A549 (cell line): ENCODE measurements at places on chromosomes 12 and 14. TPM values are rescaled to one million over a fixed set of nuclear protein-coding genes. Genes with fewer than 3 reads are reported as not detected.
A peak's percentile ranks its signal among the peaks of the same experiment; 100 is the strongest.

DNA sequence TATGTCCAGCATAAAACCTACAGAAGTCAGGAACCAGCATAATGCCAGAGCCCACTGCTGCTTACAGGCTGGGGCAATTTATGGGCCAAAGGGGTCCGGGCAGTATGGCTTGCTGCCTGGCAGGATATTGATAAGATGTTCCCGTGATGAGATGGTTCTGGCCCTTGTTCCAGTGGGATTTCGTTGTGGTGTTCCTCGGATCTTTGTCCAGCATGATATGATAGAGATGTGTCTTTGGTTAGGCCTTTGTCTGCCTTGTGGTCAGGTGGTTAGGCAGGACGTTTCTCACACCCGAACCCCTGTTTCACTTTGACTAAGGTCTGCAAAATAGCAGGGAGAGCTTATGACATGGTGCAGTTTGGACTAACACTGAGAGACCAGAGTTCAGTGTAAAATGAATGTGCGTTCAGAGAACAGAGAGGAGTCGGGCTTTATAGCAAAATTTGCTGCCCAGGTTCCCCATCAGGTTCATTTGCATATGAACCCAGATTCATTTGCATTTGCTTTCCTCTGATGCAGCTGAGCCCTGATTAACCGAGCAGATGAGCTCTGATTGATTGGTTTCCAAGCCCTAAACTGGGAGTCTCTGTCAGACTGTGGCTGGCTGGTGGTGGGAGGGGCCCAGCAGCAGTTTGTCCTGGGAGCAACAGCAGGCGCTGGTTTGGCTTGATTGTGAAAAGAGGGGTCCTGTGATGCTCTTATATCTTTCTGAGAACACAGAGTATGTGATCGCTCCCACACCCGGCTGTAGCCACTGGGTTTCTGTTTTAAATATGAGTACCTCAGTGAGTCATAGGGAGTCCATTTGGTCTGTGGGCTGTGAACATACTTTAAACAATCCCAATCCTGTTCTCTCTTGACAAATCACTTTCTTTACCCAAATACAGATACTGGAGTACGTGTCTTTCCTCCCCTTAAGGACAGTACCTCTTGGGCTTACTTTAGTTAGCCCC, 156.3 kb upstream of the PZP start:
- DNase-seq: no peak

DNA sequence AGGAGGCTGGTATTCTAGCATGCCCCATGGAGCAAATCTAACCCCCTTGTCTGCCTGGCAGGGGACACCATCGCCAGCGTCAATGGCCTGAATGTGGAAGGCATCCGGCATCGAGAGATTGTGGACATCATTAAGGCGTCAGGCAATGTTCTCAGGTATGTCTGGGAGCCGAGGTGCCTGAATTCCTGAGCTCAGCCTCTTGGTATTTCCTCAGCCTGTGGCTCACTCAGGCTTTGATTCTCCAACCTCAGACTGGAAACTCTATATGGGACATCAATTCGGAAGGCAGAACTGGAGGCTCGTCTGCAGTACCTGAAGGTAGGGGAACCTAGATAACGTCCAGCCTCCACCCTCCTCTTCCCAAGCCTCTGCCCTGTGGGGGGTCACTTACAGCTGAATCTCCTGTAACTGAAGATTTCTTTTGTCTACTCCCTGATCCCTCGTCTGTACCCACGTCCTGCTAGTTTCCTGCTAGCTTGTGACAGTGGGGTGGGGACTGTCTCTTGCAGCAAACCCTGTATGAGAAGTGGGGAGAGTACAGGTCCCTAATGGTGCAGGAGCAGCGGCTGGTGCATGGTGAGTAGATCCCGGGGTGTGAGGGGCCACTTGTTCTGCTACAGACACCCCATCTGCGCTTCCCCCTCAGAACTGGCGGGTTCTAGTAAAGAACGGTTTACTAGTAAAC, 7.0 kb downstream of the TAMALIN start:
- DNase-seq: no peak

DNA sequence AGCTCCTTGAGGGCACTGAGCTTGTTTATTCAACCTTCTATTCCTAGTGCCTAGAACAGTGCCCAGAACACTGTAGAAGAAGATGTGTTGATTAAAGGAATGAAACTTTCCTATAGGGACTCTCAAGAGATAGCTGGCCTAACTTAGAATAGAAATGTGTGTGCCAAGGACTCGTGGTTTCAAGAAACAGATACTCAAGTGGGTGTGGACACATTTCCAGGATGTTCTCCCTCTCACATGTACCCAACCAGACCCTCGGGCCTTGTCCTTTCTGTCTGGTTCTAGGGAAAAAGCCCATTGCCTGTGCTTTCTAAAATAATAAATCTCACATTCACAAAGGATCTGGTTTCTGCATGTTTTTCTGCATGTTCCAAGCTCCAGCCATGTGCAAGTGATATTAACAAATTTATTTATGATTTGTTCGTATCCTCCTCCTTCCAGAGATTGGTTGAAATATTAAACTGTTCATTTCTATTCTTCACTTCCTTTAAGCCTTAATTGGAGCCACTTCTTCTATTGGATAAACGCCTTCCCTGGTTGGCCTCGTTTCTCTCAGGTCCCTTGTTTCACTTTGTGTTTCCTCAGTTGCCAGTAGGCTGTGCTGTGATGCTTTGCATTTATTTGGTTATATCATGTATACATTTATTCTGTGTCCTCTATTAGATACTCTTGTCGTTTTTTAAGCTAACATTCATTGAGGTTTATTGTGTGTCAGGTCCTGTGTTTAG, 89.8 kb downstream of the CRADD start:
- DNase-seq: peak; percentile 66

DNA sequence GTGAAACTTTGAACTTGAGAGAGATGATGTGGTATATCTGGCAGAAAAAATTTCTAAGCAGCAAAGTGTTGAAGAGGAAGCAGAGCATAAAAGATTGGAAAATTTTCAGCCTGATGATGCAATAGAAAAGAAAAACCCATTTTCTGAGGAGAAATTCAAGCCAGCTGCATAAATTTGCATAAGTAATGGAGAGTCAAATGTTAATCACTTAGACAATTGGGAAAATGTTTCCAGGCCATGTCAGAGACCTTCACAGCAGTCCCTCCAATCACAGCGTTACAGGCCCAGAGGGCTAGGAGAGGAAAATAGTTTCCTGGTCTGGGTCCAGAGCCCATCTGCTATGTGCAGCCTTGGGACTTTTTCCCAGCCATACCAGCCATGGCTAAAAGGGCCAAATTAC, 469.0 kb upstream of the FOXG1 start:
- DNase-seq: no peak

DNA sequence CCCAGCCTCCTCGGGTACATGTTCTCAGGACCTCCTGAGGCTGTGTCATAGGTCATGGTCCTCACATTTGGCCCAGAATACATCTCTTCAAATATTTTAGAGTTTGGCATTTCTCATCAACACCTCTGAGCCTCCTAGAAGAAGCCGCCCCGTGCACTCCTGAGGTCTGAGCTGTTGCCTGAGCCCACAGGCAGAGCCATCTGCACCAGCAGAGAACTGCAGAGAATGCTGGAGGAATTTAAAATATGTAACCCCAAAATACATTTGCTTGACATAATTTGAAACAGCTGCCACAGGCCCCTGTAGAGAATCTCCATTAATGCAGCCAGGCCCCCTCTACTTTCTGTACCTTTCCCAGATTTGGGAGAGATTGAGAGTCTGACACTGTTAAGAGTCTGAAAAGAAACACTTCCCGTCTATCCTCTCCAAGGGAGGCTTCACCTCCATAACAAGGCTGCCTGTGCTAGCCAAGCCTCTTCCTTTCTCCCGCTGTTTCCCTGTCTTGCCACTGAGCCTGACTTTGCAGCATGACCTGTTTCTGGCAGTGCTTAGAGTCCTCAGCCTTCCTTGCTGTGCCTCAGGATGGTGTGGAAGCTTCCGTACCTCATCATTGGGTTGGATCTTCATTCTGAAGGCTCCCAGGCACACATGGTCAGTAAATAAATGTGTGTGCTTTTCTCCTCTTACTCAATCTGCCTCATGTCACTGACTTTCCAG, 95.4 kb upstream of the SFSWAP start:
- DNase-seq: no peak

GRCh38 chr12:93135286-93136239, 206.5 kb upstream of the EEA1 start:
- no peak for DNase-seq

- no peak for DNase-seq
These were observed 64.9 kb upstream of the OTX2 start for GRCh38 chr14:56875104-56875675.

- DNase-seq: no peak
These were observed 143.1 kb downstream of the BICD1 start for GRCh38 chr12:32249777-32250176.

DNA sequence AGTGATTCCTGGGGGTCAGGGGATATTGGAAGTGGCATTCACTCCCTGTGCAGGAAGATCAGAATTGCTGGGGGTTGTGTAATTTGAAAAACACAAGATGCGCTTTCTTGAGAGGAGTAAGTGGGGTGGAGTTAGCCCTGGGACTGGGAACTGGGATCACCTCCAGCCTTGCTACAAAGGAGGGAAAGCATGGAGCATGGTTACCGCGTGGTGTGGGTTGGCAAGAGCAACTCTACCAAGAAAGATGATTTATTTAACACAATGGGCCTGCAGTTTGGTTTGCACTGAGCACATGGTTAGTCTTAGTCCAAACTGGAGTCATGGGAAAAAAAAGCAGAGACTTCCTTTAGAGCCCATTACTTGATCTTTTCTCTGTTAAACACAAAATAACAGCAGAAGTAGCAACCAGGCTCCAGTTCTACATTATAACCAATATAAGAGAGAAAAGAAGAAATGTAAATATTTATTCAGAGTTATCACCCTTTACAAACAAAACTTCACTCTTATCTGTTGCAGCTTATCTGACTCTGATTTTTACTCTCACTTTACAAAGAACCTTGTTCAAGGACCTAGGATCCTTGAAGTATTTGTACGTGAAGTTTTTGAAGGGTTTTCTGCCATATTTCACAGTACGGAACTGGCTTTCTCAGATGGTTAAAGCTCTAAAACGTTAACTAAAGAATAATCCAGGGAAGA, 2.1 kb upstream of the NIN start:
- no peak for DNase-seq

DNA sequence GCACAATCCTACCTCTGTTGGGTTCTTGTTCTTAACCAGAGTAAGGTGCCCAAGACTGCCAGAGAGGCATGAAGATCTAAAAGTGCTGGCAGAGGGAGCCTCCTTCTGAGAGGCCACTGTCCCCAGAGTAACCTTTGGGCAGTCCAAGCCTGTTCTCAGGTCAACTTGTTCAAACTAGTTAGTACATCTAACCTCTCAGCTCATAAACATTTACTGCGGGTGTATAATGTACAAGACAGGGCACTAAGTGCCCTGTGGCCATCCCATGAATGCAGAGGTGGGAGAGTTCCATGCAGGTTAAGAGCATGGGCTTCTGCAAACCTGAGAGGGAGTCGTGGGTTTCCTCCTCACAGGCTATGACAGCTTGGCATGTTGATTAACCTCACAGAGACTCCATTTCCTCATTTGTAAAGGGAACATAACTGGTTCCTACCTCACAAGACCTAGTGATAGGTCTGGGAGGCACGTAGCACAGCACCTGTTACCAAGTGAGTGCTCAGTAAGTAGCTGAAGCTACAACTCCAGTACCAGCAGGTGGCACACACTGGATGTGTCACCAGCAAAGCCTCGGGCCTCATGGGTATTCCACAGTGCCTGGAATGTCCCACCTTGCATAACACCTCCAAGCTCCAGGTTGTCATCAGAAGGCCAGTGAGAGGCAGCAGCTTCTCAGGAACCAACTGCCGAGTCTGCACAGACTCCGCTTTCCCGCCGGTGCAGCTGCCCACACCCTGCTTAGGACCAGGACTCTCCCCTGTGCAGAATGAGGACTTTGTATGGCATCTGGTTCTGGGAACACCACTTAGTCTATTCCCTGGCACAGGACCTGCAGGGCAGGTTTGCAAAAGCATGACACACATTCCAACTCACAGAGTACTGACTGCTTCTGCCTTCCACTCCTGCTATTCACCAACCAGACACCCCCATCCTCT, 4.4 kb downstream of the VDR start:
- DNase-seq: no peak

DNA sequence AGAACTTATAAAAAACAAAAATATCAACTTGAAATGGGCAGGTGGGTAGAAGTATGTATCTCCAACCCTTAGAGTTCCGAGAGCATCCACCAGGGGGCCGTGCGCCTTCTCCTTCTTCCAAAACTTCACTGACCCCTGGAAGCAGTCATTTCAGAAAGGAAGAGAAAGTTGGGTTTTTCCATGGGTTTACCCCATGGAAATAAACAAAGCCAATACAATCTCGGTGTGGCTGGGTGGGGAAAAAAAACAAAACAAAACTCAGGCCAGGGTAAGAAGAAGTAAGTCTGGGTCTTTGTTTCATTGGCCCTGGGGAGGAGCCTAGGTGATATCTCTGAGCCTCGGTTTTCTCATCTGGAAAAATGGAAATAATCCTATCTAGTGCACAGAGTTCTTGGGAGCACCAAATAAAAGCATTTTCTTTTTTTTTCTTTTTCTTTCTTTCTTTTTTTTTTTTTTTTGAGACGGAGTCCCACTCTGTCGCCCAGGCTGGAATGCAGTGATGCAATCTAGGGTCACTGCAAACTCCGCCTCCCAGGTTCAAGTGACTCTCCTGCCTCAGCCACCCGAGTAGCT, 33.6 kb upstream of the HNF1A start:
- peak; percentile 82 for DNase-seq

DNA sequence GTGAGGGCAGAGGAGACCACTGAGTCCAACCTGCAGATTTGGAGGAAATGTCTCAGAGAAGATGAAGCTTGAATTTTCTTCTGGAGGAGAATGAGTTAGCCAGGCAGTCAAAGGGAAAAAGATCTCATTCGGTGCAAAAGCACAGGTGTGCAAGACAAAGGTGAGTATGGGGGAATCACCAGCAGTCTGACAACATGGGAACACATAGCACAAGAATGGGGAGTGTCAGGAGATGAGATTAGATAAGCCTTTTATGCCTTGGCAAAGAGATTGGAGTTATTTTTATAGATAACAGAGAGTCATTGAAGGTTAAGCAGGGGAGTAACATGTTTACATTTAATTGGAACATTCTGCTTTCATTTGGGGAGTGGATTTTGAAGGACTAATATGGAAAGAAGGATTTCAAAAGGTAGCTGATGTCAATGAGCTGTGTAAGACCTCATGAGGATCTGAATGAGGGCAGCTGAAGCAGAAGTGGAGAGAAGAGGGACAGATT, 171.3 kb upstream of the NTF3 start:
- DNase-seq: no peak

Gene HOXC9
- 5.7 to 6.6 TPM (median 6.2 TPM) in 3 replicates for polyA plus RNA-seq

Gene KCNMB4
- 0.04 to 0.08 TPM (median 0.08 TPM) in 3 replicates for polyA plus RNA-seq

Gene GPR137C
- 0.14 to 0.27 TPM (median 0.22 TPM) in 3 replicates for polyA plus RNA-seq

Gene TAS2R46
- polyA plus RNA-seq: 0.10 to 0.11 TPM in 2 of 3 replicates, not detected in the other

Gene GPR162
- polyA plus RNA-seq: 1.7 to 2.4 TPM (median 1.7 TPM) in 3 replicates

Gene PTGER2
- 0.51 to 1.2 TPM (median 0.55 TPM) in 3 replicates for polyA plus RNA-seq

Gene ULK1
- 37.7 to 49.2 TPM (median 46.2 TPM) in 3 replicates for polyA plus RNA-seq

Gene SCNN1A
- polyA plus RNA-seq: 4.3 to 6.0 TPM (median 5.7 TPM) in 3 replicates

Gene TM9SF1
- 51.5 to 62.2 TPM (median 60.1 TPM) in 3 replicates for polyA plus RNA-seq
